ENCODE measurements at places on chromosomes 4 and X.

DNA sequence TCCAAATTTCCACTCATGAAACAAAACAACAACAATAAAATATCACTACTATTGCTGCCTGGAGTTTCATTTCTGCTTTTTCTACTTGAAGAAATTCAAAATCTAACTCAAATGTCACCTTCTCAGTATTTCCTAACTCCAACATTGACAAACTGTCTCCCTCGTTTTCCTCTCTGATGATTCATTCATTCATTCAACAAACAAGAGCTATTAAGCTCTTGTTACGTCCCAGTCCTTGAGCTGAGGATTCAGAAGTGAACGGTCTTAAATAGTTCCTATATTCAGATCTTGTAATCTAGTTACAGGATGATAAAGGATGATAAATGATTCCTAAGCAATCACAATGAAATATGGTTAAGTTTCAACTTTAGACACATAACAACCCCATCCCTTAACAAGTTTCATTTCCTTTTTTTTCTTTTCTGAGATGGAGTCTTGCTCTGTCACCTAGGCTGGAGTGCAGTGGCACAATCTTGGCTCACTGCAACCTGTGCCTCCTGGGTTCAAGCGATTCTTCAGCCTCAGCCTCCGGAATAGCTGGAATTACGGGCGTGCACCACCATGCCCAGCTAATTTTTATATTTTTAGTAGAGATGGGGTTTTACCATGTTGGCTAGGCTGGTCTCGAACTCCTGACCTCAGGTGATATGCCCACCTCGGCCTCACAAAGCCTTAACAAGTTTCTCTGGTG is 1.7 kb downstream of the SLC9B2 start:
- DNase-seq, result no peak

GRCh38 chr4:76690906-76691275 is 207.1 kb downstream of the SOWAHB start:
- DNase-seq, result no peak

- peak; percentile 57 for DNase-seq
Measured at GRCh38 chr4:138919094-138919936, 96.3 kb upstream of the NOCT start.

- no peak for DNase-seq
Measured at GRCh38 chrX:44765556-44765955, 78.3 kb upstream of the DUSP21 start.

DNA sequence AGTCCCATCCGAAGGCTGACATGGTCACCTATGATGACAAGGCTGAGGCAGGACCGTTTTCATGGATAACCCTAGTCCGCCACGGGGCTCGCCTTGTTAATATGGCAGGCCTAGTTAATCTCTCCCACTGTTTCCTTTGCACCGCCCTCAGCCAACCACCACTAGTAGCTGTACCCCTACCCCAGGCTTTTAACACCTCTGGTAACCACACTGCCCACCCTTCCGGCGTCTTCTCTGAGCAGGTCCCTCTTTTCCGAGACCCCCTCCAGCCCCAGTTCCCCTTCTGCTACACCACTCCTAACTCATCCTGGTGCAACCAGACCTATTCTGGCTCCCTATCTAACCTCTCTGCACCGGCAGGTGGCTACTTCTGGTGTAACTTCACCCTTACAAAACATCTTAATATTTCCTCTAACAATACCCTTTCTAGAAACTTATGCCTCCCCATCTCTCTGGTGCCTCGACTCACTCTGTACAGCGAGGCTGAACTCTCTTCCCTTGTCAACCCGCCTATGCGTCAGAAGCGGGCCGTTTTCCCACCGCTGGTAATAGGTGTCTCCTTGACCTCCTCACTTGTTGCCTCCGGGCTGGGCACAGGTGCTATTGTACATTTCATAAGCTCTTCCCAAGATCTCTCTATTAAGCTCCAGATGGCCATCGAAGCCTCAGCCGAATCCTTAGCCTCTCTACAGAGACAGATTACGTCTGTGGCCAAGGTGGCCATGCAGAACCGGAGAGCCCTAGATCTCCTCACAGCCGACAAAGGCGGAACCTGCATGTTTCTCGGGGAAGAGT is 964.4 kb downstream of the RPA4 start:
- DNase-seq, result no peak

DNA sequence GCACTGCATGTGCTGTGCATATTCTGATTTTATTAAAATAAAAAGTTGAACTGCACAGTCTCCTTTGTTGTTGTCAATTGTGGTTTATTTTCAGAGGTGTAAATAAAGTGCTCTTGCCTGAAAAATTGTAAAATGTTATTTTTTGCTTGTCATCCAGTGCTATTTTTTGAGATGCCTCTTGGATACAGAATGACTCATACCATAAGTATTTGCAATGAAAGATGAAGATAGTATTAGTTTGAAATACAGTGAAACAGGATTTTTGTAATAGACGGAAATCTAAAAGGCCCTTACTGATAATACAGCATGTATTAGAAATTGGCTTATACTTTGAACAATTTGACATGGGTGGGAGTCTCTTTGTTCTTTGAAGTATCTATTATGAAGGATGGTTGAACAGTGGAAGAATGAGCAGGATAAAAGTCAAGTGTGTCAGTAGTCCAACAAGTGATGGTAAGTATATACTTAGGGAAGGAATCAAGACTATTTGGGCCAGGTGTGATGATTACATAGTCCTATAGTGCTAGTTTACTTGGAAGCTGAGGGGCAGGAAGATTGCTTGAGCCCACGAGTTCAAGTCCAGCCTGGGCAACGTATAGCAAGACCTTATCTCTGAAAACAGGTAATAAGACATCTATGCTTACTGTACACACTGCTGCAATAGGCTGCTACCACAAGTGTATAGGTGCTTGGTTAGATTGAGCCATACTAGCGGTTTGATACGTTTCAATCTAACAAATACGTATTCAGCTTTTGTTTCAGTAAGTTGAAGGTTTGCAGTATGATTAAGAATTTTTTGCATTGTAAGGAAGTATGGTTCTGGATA is 16.4 kb downstream of the DDX3X start:
- no peak for DNase-seq

GRCh38 chr4:168408620-168409019 is 71.7 kb downstream of the DDX60L start:
- DNase-seq, result no peak

DNA sequence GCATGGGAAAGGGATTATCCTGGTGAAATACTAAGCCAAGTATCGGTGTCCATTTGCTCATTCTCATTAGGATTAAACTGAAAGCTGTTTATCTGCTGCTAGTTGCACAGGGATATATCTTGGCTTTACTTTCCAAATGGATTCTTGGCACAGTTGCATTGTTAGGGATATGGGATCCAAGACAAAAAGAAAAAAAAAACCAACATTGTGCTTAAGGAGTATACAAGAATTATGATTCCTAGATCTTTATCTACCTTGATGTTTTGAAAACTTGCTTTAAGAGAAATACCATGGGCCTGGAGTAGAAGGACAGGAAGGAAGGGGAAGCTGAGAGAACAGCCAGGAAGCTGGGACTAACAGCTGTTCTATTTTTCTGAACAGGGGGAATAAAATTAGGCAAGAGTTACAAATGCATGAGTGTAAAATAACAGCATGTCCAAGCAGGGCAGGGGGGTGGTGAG is 107.6 kb downstream of the ATXN3L start:
- DNase-seq, result no peak

GRCh38 chr4:65089666-65090065 is 580.6 kb downstream of the EPHA5 start:
- no peak for DNase-seq

DNA sequence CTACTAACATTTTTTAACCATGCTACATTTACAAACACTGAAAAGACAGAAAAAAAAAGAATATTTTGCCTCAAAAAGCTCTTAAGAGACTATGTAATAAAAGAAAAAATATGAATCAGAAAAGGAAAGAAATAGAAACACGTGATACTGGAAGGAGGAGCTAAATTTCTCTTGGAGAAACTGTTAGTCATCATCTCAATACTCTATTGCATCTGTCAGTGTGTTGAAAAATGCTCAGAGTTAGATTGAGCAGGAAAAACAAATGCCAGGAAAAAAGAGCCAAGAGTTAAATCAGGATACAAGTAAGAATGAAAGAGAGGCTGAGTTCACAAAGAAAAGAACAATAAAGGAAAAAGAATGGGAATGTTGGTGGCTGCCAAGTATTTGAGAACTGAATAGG is 2.6 kb downstream of the RAB28 start:
- DNase-seq, result no peak

DNA sequence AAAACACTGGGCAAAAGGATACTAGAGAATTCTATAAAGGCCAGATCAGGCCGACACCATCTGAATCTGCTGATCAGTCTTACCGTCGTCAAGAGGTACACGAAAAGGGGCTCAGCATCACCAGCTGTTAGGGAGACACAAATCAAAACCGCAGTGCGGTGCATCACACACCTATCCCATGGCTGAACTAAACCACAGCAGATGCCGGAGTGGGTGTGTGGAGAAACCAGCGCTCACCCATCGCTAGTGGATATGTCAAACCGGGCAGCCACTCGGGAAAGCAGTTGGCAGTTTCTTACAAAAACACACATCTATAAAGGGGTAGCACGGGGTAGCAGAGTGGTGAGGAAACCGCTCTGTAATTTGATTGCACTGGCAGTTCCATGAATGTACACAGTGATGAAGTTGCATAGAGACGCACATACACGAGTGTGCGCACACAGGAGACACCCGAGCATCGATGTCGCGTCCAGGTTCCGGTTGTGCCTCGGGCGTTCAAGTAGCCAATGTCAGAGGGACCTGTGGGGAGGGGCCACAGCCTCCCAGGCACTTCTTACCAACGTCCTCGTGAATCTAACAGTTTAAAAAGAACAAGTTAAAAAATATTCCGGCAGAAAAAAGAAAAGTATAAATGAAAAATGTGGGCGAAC is 23.1 kb upstream of the CCNQ start:
- no peak for DNase-seq

GRCh38 chrX:6777238-6778002 is 242.5 kb upstream of the VCX3A start:
- no peak for DNase-seq

- no peak for DNase-seq
Measured at GRCh38 chr4:6184169-6184568, 16.2 kb downstream of the JAKMIP1 start.

- no peak for DNase-seq
Measured at GRCh38 chr4:41458689-41459088, 79.3 kb upstream of the LIMCH1 start.

DNA sequence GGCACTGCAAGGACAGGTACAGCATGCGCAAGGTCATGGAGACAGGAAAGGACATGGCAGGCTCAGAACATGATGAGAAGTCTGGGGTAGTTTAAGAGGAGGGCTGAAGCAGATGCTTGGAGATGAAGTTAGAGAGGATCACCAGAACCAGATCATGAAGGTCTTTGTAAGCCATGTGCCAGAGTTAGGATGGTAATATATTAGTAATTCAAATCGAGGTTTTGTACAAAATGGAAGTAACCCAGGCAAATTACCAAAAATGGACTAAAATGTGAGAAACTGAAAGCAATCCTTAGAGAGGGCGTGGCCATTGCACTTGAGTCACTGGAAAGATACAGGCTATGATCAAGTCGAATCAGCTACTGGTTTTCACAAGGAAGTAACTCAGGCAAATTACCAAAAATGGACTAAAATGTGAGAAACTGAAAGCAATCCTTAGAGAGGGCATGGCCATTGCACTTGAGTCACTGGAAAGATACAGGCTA is 13.5 kb downstream of the RXFP1 start:
- DNase-seq, result no peak

GRCh38 chr4:48504352-48504751 is 14.3 kb downstream of the ZAR1 start:
- DNase-seq, result no peak

DNA sequence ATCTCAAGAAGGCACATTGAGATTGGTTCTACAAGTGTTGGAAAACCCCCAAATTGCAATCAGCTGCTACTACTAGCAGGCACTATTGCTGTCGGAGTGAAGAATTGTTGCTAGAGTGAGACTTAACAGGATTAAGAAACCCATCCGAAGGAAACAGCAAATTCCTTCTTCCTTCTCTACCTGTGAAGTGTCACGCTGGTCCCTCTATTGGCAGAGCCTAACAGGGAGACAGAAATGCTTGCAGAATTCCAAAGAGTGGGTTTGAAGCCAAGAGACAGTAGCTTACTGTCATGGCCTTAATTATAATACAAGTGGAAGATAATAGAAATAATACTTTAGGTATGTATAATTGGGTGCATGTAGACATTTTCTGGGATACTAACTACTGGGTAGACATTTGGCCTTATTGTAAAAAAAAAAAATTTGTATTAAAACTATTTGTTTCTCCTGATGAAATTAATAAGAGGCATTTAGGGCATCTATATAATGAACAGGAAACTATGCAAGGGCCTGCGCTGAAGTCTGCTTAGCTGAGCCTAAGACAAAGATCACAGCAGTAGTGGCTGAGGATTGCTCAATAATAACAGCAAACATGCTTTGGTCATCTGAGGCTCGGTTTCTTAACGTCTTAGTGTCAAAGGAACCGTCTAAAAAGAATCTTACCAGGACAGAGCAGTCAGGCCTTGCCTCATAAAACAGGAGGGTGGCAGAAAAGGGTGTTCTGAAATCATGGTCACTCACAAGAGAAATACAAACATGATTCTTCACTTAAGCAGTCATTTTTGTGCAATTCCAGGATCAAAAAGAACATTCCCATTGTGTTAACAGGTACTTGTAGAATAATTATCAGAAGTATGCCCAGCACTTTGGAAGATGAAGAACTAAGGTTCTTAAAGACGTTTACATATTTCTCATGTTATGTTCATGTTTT is 40.8 kb downstream of the FAM241A start:
- DNase-seq, result no peak
